ENCODE measurements at places on chromosomes 5 and 9. TPM values are rescaled to one million over a fixed set of nuclear protein-coding genes. Genes with fewer than 3 reads are reported as not detected.

Gene C5orf58
- total RNA-seq, result not detected

GRCh38 chr9:18906656-18907395 is 126.2 kb downstream of the SAXO1 start:
- peak; percentile 69 for DNase-seq
- no peaks in the 10 kb centered on the region for H3K36me3 ChIP-seq
- no peaks in the 10 kb centered on the region for H3K27me3 ChIP-seq
- H3K4me1 ChIP-seq, result peaks cover 19% of the 10 kb centered on the region
- no peak overlapping the region for H3K27ac ChIP-seq

Gene NUDT12
- total RNA-seq, result 10.0 TPM

Gene SLC34A3
- total RNA-seq, result not detected

- no peaks in the 10 kb centered on the region for H3K36me3 ChIP-seq
- H3K27ac ChIP-seq, result no peak overlapping the region
- no peak overlapping the region for H3K4me3 ChIP-seq
- peaks cover 67% of the 10 kb centered on the region for H3K27me3 ChIP-seq
- H3K4me1 ChIP-seq, result no peaks in the 10 kb centered on the region
Measured at GRCh38 chr9:114093761-114094505, 5.2 kb downstream of the KIF12 start.

GRCh38 chr5:130692770-130693169 is 472.3 kb downstream of the HINT1 start:
- no peaks in the 10 kb centered on the region for H3K4me1 ChIP-seq
- no peak overlapping the region for H3K27ac ChIP-seq
- H3K27me3 ChIP-seq, result no peaks in the 10 kb centered on the region
- no peak overlapping the region for H3K4me3 ChIP-seq
- DNase-seq, result no peak

Gene LHX6
- total RNA-seq, result under 0.01 TPM

Gene PTGS1
- total RNA-seq, result 21.1 TPM

Gene UBE2R2
- 12.7 TPM for total RNA-seq

GRCh38 chr9:37036371-37036775 is 2.3 kb upstream of the PAX5 start:
- H3K36me3 ChIP-seq, result no peaks in the 10 kb centered on the region
- H3K27me3 ChIP-seq, result peaks cover 93% of the 10 kb centered on the region
- no peak overlapping the region for H3K27ac ChIP-seq
- H3K4me3 ChIP-seq, result peak overlapping the region; percentile 35
- H3K4me1 ChIP-seq, result no peaks in the 10 kb centered on the region

DNA sequence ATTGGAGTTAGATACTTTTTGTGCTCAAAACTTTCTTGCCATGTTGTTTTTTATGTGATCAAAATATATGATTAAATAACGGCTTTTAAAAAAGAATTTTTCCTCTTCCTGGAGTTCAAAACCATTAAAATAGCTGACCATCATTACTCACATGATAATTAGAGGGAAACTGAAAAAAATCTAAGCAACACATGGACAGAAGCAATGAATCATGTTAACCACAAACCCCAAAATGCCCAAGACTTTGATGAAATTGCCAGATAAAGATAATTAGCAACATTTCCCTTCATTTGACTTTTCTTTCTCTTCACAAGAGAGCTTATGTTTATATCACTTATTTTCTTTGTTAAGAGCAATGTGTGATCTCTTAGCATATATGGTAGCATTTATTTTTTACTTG is 1294.2 kb downstream of the EFNA5 start:
- peak; percentile 12 for DNase-seq
- no peaks in the 10 kb centered on the region for H3K27me3 ChIP-seq
- no peaks in the 10 kb centered on the region for H3K4me1 ChIP-seq
- H3K36me3 ChIP-seq, result no peaks in the 10 kb centered on the region
- H3K4me3 ChIP-seq, result no peak overlapping the region

DNA sequence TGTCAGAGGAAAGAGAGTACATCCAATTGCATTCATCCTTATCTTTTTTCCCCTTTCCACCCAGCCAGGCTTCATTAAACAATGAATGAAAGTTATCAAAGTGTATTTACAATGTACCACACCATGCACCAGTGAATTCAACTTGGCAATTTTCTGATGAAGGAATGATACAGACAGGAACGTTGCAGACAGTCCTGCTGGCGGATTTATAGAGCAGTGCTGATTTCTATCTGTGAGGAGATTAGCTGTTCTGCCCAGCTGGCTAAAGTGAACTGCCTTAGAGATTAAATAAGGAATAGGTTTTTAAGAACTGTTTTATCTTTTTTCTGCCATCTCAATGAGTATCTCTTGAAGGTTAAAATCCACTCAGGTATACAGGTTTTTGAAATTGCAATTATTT is 403.9 kb downstream of the CDH18 start:
- H3K27me3 ChIP-seq, result no peaks in the 10 kb centered on the region
- no peaks in the 10 kb centered on the region for H3K36me3 ChIP-seq
- H3K4me3 ChIP-seq, result no peak overlapping the region

Gene KLF4
- total RNA-seq, result 1.3 TPM

- H3K36me3 ChIP-seq, result no peaks in the 10 kb centered on the region
- H3K27me3 ChIP-seq, result no peaks in the 10 kb centered on the region
- H3K4me1 ChIP-seq, result peaks cover 2% of the 10 kb centered on the region
- no peak overlapping the region for H3K4me3 ChIP-seq
- DNase-seq, result no peak
Measured at GRCh38 chr5:52725808-52726207, 61.9 kb upstream of the ITGA1 start.

DNA sequence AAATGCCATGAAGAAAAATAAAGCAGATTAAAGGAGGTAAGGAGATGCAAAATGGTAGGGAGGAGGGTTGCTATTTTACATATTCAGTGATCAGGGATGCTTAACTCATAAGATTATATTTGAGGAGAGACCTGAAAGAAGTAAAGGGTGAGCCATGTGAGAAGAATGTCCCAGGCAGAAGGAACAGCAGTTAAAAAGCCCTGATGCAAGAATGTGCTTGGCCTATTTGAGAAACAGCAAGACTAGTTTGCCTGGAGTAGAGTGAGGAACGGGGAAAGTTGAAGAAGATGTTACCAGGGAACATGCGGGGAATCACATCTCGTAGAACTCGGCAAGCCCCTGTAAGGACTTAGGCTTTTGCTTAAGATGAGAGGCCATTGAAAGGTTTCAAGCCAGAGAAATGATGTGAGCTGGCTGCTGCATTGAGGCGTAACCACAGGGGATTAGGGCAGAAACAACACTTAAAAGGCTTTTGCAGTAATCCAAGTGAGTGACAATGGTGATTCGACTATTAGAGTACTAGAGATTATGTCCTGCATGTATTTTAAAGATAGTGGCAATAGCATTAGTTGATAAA is 198.7 kb downstream of the VPS13A start:
- no peaks in the 10 kb centered on the region for H3K4me1 ChIP-seq
- no peaks in the 10 kb centered on the region for H3K27me3 ChIP-seq
- DNase-seq, result peak; percentile 47
- H3K27ac ChIP-seq, result no peak overlapping the region
- peaks cover 5% of the 10 kb centered on the region for H3K36me3 ChIP-seq

Gene PCDHGB1
- total RNA-seq, result 3.3 TPM

- no peak overlapping the region for H3K4me3 ChIP-seq
- H3K27me3 ChIP-seq, result no peaks in the 10 kb centered on the region
- H3K4me1 ChIP-seq, result no peaks in the 10 kb centered on the region
- H3K36me3 ChIP-seq, result peaks cover 1% of the 10 kb centered on the region
- H3K27ac ChIP-seq, result no peak overlapping the region
- DNase-seq, result no peak
Measured at GRCh38 chr9:71975833-71976232, 64.4 kb downstream of the C9orf85 start.

GRCh38 chr5:14006823-14007520 is 62.5 kb upstream of the DNAH5 start:
- DNase-seq, result no peak
- peaks cover 29% of the 10 kb centered on the region for H3K4me1 ChIP-seq
- H3K4me3 ChIP-seq, result no peak overlapping the region
- H3K27me3 ChIP-seq, result no peaks in the 10 kb centered on the region
- H3K36me3 ChIP-seq, result peaks cover 10% of the 10 kb centered on the region

GRCh38 chr5:20229303-20230005 is 241.5 kb upstream of the CDH18 start:
- H3K27ac ChIP-seq, result no peak overlapping the region
- no peaks in the 10 kb centered on the region for H3K27me3 ChIP-seq
- no peak for DNase-seq
- H3K4me1 ChIP-seq, result no peaks in the 10 kb centered on the region

- no peak overlapping the region for H3K27ac ChIP-seq
- H3K4me3 ChIP-seq, result no peak overlapping the region
- H3K27me3 ChIP-seq, result no peaks in the 10 kb centered on the region
- H3K36me3 ChIP-seq, result no peaks in the 10 kb centered on the region
- no peaks in the 10 kb centered on the region for H3K4me1 ChIP-seq
Measured at GRCh38 chr5:74098941-74099340, 472.9 kb downstream of the ARHGEF28 start.

Gene LHX3
- total RNA-seq, result not detected

Gene PCDHB13
- 0.18 TPM for total RNA-seq

Gene LMX1B
- not detected for total RNA-seq

- peaks cover 7% of the 10 kb centered on the region for H3K4me1 ChIP-seq
- H3K27ac ChIP-seq, result no peak overlapping the region
- no peak overlapping the region for H3K4me3 ChIP-seq
- H3K27me3 ChIP-seq, result no peaks in the 10 kb centered on the region
- H3K36me3 ChIP-seq, result no peaks in the 10 kb centered on the region
Measured at GRCh38 chr5:89275066-89275855, 392.3 kb upstream of the MEF2C start.

DNA sequence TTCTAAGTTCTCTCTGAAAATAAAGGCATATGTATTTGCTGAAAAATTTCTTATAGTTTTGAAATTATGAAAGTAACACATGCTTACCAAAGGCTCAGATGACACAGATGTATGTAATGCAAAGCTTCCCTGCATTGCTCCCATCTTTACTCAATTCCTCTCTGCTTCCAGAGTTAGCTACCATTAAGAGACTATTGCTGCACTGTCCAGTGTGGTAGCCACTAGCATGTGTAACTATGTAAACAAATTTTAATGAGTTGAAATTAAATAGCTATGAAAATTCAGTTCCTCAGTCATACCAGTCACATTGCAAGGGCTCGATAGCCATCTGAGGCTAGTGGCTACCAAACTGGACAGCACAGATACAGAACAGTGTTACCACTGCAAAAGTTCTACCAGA is 17.9 kb downstream of the FRMD3 start:
- H3K4me1 ChIP-seq, result no peaks in the 10 kb centered on the region
- H3K4me3 ChIP-seq, result no peak overlapping the region
- no peak overlapping the region for H3K27ac ChIP-seq
- H3K27me3 ChIP-seq, result no peaks in the 10 kb centered on the region
- no peaks in the 10 kb centered on the region for H3K36me3 ChIP-seq

DNA sequence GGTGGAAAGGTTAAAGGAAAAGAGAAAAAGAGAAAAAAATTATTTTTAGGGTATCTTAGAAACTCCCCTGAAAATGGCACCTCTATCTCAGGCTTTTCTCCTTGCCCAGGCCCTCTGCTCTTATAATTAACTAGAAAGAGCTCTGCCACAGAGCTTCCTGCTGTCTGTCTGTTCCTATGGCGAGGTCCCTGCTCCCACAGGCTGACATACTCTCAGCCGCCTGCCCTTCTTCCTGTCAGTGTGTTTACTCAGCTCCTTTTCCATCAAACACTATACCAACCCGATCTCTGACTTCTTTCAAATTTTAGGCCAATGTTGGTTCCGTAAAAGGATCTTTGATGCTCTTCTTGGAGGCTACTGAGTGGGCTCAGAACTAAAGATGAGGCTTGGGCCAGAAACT is 482.6 kb downstream of the DMAC1 start:
- no peak overlapping the region for H3K4me3 ChIP-seq
- no peaks in the 10 kb centered on the region for H3K27me3 ChIP-seq
- no peak for DNase-seq
- H3K36me3 ChIP-seq, result no peaks in the 10 kb centered on the region

GRCh38 chr5:53613536-53613935 is 53.1 kb downstream of the NDUFS4 start:
- peaks cover 2% of the 10 kb centered on the region for H3K4me1 ChIP-seq
- H3K27me3 ChIP-seq, result no peaks in the 10 kb centered on the region
- no peaks in the 10 kb centered on the region for H3K36me3 ChIP-seq
- no peak overlapping the region for H3K27ac ChIP-seq

DNA sequence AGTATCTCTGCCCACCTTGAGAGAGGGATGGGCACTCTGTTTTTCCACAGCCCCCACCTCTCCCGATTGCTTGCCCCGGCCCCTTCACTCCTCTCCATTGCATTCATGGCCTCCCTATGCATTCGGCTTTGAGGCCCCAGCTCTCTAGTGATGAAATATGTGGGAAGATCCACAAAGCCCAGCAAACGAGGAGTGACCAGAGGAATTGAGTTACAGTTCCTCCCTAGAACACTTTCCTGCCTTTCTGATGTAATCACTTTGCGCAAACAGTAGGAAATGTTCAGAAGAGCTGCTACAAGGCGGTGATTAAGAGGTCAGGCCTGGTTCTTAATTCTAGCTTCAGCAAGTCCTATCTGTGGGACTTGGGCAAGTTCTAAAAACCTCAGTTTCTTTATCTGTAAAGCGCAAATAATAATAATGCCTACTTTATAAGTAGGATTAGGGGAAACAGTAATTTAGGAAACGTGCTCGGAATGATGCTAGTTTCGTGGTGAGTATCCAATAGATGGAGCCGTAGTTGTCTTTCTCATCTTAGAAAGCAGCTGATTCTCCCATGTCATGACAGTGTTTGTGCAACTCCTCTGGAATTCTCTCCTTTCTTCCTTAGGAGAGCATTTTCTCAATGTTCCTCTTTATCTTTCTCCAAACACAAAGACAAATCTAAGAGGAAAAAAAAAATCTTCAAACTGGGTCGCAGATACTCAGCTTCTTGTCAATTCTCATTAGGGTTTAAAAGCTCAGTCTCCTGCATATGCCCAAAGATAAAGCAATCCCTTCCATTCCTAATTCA is 99.5 kb upstream of the MSX2 start:
- peaks cover 5% of the 10 kb centered on the region for H3K27me3 ChIP-seq
- H3K27ac ChIP-seq, result no peak overlapping the region
- no peak overlapping the region for H3K4me3 ChIP-seq
- H3K4me1 ChIP-seq, result peaks cover 2% of the 10 kb centered on the region

GRCh38 chr9:20427359-20427758 is 194.9 kb downstream of the MLLT3 start:
- H3K27ac ChIP-seq, result no peak overlapping the region
- H3K4me1 ChIP-seq, result no peaks in the 10 kb centered on the region
- no peak overlapping the region for H3K4me3 ChIP-seq
- no peaks in the 10 kb centered on the region for H3K36me3 ChIP-seq

Gene FBN2
- 67.5 TPM for total RNA-seq

DNA sequence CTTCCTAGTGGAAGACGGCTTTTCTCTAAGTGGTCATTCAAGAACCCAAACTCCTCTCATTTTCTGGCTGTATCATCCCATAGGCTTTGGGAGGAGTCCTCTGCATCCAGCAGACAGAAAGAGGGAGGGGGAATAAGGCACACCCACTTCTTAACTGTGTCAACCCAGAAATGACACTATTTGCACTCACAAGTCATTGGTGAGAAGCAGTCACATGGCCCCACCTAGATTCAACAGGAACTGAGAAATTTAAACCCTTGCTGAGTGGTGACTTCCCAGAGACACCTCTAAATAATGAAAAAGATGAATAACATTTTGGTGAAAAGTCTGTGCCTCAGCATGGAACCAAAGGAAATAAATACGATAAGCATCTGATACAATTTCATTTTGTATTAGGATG is 120.0 kb downstream of the MCTP1 start:
- H3K27ac ChIP-seq, result no peak overlapping the region
- H3K36me3 ChIP-seq, result no peaks in the 10 kb centered on the region
- H3K27me3 ChIP-seq, result no peaks in the 10 kb centered on the region
- no peak overlapping the region for H3K4me3 ChIP-seq

Gene SELENOP
- 0.28 TPM for total RNA-seq

Gene PIP5KL1
- 0.28 TPM for total RNA-seq

Gene PSD2
- total RNA-seq, result not detected

Gene PGGT1B
- 19.2 TPM for total RNA-seq

Data from IMR-90 (cell line).